ENCODE measurements at places on chromosomes 1 and 21. TPM values are rescaled to one million over a fixed set of nuclear protein-coding genes. Genes with fewer than 3 reads are reported as not detected.

DNA sequence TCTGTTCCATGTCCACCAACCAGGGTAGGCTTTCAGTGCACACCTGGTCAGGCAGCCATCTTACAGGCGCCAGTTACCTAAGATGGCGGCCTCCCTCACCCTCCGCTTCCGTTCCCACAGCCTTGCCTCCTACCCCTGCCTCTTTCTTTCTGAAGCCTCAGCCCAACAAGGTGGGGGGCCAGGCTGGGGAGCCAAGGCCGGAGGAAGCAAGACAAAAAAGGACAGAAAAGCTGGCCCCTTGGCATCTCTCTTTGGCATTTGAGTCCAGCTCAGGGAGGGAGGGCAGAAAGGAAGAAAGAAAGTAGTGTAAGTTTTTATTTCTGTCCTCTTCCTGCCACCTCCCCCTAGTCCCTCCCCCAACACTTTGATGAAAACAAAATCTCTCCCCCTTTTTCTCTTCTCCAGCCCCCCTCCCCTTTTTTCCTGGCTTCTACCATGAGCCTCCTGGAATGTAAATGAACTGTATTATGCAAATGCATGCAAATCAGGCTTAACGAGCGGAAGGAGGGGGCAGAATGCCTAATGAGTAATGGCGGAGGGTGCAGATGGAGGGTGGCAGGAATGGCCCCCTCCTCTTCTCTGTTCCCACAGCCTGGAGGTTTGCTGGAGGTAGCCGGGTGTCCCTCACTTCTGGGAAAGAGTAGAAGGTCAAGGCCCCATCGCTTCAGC, 43.8 kb downstream of the RHBG start:
- no peak for DNase-seq

DNA sequence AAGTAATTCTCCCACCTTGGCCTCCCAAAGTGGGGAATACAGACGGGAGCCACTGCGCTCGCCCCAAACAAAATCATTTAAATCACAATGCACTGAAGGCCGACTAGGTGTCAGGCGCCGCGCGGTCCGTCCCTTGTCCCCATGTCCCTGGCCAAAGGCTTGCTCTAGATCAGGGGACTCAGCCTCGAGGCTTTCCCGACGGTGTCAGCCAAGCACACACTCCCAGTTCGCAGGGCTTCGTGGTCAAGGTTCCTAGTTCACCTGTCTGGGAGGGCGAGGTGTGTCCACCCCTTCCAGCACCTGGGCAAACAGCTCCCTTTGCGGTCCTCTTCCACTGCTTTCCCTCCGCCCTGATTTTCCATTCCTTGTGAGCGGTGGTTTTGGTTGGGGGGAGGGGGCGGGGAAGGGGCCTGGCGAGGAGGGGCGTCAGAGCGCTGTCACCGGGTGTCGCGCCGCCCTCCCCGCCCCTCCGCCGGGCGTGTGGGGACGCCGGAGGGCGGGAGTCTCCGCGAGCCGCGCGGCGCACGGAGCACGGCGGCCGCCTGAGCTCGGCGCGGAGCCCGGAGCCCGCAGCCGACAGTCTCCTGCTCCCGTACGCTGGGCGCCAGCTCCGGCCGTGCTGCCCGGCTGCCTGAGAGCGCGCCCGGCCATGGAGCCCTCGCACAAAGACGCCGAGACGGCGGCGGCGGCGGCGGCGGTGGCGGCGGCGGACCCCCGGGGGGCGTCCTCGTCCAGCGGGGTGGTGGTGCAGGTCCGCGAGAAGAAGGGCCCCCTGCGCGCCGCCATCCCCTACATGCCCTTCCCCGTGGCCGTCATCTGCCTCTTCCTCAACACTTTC, at the start of gene STUM:
Gene STUM, plus strand, starts transcription at position 509 of the 838 bp plus-strand sequence. Its CDS starts 141 bp downstream, at position 650.
- no peak for DNase-seq

DNA sequence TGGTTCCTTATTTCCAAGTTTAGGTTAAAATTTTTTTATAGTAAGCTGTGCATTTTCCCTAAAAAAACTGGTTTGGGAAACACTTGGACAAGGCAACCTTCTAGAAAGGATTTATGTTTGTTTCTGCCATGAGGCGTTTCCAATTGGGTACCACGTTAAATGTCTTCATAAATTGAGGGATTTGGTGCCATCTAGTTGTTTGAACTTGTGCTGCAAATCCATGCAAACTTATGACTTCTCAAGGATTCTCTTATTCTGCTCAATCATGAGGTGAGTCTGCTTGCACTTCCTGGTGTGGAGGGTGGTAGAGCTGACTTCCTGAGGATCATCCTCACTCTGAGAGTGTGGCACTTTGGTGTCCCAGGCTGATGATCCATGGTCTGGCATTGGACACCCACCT, 123.3 kb downstream of the PCNX2 start:
- peak; percentile 26 for DNase-seq

Gene HTR6
- not detected for total RNA-seq

DNA sequence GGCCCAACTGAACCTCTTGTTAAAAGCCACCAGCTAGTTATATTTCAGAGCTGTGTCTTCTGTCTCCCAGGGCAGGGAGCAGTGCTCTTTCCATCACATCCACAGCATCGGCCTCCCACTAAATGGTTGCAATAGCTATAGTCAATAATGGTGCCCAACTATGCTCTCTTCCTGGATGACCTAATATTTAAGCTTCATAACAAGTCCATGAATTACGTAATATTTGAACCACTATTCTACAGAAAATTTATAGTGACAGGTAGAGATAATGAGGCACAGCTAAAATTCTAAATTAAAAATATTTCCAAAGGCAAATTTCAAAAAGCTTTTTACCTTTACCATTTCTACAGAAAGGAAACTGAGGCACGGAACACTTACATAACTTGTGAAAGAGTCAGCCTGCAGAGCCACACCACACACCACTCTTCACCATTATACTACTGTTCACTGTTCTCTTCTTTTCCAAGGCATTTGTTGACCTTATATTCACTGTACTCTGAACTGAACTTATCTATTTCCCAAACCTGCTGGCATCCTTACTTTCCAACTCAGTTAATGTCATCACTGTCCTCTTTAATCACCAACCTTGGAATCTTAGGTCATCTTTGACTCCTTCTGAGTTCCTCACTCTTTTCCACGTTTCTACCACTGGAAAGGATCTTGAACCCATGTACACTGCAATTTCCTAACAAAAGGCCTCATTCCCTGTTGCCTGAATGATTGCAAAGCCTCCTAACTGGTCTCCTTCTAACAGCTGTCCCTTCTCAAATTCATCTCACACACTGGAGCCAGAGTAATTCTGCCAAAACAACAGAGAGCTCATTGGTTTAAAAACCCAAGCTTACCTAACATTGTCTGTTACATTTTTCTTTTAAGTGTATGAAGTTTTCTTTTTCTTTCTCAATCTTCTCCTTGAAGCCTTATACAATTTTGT, 85.5 kb downstream of the DDAH1 start:
- DNase-seq = no peak

DNA sequence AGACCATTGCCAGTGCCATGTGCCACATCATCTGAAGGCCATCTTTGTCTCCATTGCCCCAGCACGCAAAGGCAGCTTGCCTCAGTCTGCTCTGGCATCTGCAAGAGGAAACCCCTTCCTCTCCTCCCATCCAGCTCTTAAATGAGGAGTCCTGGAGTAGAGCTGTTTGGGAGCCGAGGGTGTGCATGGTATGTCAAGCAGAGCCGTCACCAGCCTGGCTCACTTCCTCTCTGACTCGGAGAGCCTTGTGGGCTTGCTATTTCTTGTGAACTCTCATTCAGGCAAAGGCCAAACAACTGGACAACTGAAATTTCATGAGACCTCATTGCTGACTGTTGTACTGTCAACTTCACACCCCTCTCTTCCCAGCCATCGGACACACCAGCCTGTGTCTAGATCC, 143.9 kb downstream of the SIPA1L2 start:
- no peak for DNase-seq

GRCh38 chr1:53511933-53512806, 53.0 kb downstream of the DMRTB1 start:
- DNase-seq = peak; percentile 11
